Urothelium cell line (cell line): ENCODE measurements at places on chromosomes 11 and 22.

DNA sequence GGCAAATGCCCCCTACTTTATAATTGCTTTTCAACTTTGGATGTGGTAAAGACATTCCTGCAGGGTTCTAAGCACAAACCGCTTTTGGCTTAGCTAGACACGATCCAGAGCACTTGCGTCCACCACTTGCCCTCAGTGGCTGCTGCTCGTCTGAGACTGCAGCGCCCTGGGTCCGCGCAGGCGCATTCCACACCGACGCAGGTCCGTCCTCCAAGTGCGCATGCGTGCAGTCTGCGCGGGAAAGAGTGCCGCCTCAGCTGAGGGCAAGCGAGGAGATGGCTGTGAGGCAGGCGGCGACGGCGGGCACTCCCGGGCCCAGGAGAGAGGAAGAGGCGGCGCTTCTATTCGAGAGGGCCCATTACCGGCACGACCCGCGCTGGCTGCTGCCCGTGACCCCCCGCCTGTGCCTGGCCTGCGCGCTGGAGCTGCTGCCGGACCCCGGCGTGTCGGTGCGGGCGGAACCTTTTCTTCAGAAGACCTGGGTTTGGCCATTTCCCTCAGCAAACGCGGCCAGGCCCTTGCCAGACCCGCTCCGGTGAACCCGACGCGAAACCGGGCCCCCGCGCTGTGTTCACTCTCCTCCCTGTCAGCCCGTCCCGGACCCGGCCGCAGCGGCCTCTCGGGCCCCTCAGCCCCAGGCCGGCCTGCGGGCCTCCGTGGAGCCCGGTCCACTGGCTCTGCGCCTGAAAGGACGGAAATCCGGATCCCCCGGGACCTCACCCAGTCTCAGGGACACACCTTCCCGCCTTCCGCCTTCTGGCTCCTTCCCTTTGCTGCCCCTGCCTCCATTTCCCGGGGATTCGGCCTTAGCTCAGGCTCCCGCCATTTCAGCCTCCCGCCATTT is at the start of gene MEI1:
Gene MEI1, plus strand, starts transcription at position 240 of the 844 bp plus-strand sequence. Its CDS starts 36 bp downstream, at position 276.
- no peak for DNase-seq

DNA sequence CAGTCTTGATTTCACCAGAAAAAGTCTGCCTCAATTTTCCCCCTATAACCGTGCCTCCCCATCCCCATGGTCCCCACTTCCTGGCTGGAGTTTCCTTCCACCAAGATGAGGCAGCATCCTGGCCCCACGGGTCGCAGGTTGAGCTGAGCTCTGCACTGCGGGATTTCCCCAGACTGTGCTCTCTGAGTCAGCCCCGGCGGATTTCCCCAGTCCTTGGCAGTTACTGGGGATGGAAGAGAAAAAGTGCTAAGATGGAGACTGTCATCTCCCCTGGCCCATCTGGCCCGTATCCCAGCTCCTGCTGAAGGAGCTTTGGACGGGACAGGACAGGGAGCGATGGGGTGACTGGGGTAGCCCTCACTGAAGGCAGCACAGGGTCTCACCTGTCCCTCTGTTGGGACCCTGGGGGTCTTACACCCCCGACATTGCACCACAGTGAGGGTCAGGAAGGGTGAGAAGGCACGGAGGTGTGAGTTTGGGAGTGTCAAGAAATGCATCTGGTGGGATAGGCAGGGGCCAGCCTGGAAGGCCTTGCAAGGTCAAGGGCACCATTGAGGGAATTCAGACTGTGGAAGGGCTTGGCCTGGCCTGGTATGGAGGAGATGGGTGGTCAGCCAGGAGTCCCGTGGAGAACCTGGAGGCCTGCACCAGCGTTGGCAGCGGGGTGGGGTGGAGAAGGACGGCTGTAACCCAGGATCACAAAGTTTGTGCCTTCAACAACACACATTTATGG is 36.5 kb downstream of the NADSYN1 start:
- no peak for DNase-seq

DNA sequence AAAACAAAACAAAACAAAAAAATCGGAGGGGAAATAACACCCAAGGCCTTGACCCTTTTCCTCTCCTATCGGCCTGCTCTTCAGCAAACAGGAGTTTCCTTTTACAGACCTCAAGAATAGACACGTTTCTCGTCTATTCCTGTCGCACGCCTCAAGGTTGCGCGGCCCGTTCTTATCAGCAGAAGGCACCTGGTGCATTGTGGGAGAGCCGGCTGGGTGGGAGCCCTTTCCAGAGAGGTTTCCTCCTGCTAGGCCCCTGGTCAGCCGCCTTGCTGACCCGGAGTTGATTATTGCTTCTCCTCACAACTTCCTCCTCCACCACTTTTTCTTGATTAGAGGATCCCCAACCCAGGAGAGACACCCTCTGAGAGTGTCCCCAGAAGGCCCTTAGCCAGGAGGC is 497.3 kb downstream of the MIAT start:
- DNase-seq: no peak

DNA sequence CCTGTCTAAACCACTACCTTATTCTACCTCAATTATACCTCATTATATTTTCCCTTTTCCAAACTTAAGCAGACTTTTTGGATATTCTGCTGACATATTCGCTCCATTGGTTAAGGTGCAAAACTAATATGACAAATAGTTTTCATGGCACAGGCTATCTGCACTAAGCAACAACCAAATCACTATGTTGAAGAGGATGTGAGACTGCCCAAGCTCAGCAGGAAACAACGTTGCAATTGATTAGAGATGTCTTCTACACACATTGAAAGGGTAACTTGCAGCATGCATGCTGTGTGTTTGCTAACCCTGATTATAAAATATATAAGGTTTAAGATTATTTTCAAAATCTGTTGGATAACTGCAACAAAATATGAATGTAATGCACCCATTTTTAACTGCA is 61.6 kb downstream of the STK33 start:
- no peak for DNase-seq

DNA sequence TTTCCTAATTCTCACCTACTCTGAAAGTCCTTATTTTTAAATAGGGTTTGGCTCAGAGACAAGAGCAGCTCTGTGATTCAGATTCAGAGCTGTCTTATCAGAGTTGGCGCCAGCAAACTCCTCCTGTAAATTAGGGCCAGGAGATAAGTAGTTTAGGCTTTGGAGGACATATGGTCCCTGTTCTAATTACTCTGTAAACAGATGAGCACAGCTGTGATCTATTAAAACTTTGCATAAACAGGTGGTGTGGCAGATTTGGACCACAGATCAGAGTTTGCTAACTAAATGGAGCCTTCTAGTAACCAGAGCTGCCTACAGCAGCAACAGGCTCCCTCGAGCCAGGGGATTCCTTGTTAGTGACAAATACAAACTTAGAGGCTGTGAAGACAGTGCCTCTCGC is 27.9 kb downstream of the YPEL1 start:
- DNase-seq: no peak

DNA sequence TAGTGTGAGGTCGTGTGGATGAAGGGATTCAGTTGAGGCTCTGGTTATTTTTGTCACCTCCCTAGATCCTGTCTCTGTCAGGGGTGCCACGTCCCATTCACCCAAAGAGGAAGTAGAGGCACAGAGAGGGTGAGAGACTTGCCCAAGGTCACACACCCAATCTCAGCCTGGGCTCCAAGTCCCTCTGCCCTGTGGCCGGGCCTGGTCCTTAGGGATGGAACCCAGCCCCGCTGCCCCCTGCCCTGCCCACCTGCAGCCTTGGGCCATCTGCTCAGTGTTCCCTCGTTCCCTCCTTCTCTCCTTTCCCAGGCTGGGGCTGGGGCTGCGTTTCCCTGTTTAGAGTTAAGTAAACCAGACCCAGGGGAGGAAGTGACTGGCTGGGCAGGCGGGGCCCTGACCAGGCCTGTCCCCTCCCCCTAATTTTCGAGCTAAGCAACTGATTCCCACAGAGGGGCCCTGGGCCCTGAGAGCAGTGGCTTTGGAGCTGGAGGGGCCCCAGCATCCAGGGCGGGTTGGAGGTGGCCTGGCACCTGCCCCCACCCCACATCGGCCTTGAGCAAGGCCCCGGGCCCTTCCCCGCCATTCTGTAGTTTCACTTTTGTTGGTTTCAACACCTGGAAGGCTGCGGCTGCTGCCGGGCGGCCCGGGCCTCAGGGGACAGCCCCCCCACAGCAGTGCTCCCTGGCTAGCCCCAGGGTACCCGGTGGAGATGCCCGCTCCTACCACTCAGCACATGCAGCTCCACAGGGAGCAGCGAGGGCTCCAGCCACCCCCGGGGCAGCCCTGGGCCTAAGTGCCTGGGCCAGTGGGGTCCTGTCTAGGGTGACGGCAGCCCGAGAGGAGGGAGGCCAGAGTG is 1.5 kb downstream of the TCIRG1 start:
- DNase-seq: peak; percentile 62

DNA sequence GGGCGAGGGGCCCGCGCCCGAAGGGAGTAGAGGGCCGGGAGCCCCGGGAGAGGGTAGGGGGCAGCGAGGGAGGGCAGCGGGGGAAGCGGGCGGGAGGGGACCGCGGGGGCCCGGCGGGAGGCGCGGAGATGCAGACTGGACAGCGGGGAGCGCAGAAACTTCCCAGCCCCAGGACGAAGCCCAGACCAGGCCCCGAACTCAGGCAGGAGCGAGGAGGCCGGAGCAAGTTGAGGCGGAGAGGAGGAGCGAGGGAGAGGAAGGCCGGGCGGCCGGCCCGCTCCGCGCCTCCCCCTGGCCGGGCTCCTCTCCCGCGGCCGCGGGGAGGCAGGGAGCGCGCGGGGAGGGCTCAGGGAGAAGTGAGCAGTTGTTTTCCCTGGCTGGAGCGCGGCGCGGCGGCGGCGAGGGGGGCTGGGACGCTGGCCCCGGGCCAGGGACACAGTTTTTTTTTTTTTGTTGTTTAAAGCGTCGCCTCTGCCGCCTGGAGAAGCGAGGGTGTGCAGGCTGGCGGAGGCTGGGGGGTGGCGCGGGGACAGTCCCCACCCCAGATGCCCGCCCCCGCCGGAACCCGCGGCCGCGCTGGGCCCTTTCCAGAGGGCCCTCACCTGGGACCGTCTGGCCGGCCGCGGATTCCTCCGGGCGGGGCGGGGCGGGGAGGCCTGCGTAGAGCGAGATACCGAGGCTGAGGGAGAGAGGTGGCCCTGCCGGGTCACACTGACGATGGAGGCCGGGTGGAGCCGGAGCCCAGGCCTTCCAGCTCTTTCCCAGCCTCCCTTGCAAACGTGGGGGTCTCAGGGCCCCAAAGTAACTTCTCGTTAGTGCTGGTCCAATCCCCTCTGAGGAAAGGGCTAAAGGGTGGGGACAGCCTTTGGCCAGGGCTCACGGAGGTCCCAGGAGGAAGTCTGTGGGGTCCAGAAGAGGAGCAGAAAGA is at the start of gene LTBP3:
Gene LTBP3, minus strand, starts transcription at position 358 of the 928 bp plus-strand sequence. CDS start 400 bp downstream, outside the sequence.
- peak; percentile 86 for DNase-seq

DNA sequence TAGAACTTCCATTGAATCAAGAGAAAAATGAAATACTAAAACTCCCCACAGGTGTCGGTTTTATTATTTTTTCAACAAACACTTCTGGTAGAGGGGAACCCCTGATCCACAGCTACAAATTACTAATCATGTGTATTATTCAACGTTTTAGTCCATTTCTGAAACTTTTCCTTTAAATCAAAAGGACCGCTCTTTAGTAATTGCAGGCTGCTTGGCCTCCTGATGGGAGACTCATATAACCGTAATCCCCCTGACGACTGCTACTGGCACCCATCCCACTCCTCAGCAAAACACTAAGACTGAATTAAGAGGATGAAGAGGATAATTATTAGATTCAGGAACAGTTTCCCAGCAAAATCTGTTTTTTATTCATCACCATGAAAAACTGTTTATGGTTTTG is 46.4 kb downstream of the PAX6 start:
- DNase-seq: no peak

GRCh38 chr11:128349650-128350299 is 237.6 kb downstream of the ETS1 start:
- no peak for DNase-seq

GRCh38 chr11:67465189-67465510 is 3.9 kb downstream of the TMEM134 start:
- no peak for DNase-seq

- no peak for DNase-seq
These were observed 5.1 kb downstream of the FOLR3 start for GRCh38 chr11:72140661-72141060.

DNA sequence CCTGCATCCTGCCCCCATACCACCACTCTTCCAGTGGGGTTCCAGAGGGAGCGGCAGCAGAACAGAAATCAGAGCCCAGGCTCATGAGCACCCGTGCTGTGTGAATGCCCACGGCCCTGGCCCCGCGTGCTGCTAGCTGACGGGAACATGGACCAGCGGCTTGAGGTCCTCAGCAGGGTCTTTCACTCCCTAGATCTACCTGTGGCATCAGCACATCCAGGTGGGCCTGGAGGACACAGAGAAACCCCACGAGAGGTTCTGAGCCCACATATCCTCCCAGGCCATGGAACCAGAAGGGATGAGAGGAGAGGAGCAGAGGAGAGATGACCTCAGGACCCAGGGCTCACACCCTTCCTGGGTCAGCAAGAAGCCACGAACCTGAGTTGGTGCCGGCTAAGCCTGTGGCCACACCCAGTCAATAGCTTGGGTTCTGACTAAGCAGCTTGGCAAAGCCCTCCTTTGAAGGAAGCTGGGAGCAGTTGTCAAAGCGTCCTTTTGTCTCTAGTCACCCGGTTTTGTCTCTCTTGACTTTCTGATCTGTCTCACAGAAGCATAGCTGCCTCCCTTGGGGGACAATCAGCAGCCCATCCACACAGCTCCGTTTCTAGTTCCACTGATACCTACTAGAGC is 89.3 kb upstream of the LMO1 start:
- DNase-seq: no peak

DNA sequence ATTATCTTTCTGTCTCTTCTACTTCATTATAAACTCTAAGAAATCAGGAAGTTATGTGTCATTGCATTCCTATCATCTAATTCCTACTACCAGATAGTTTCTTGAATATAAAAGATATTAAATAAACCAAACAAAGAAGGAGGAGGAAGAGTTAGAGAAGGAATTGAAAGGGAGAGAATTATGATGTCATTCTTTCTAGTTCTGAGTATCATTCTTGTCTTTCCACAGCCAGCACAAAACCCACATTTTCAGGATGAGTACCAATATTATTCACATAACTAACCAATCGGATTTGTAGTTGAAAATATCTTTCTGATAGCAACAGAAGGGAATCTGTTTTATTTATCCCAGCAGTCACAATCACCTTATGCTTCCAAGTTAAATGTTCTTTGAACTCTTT is 13.3 kb downstream of the MS4A13 start:
- no peak for DNase-seq

DNA sequence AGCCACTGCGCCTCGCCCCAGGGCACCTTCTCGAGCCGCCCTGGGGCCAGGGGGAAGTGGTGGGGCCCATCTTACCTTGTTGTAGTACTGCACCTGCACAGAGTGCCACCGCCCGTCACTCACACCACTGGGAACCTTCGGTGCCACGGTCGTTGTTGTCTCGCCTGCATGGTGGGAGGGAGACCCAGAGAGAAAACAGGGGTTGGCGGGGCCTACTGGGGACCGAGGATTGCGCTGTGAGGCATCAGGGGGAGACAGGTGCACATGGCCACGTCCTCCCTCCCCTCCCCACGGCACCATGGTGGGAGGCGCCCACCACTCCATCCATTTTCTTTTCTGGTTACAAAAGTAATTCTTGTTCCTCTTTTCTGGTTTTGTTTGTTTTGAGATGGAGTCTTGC is 97.8 kb downstream of the TRMU start:
- DNase-seq: no peak

GRCh38 chr11:13928566-13929251 is 33.8 kb upstream of the SPON1 start:
- peak; percentile 50 for DNase-seq

- peak; percentile 17 for DNase-seq
These were observed 982 bp upstream of the SHANK3 start for GRCh38 chr22:50671641-50672040.
